ENCODE measurements at places on chromosomes 16 and 17.
A peak's percentile ranks its signal among the peaks of the same experiment; 100 is the strongest.

GRCh38 chr16:48109475-48109874 lies 46.3 kb downstream of the ABCC12 start:
- DNase-seq: no peak

GRCh38 chr16:70467113-70467512 lies 12.7 kb downstream of the FCSK start:
- no peak for DNase-seq

GRCh38 chr17:47119746-47120520 lies 69.2 kb downstream of the CDC27 start:
- DNase-seq: no peak

DNA sequence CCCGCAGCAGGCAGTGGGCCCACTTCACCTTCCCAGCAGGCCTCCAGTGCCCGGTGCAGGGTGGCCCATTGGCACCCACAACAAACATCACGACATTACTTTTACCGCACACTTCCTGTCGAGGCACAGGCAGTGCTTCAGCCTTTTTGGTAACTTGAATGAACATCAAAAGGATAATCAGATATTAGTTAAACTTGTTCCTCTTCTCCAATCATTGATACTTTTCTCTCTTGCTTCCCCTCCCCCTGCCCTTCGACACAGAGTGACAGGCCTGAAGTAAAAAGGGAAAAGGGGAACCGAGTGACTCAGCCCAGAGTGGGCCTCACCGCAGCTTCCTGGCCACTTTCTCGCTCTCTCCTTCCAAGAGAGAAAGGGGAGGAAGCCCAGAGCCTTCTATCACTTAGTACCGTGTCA lies 507.0 kb downstream of the MAF start:
- peak; percentile 12 for DNase-seq

DNA sequence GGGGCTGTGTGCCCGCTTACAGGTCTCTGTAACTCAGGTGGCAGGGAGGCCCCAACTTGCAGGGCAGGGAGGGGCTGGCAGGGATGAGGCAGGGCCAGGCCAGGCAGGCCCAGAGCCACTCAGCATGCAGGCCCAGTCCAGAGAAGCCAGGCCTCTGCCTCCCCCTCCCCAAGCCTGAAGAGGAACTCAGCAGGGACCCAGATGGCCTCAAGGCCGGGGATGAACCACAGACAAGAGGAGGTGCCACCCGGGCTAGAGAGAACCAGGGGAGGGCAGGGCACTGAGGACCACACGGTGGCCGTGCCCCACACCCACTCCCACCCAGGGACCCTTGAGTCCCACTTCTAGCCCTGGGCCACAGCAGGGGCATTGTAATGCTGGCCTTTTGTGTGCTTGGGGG lies 29.8 kb upstream of the EIF1 start:
- no peak for DNase-seq

- no peak for DNase-seq
Measured at GRCh38 chr17:15236281-15237105, 28.6 kb downstream of the PMP22 start.

GRCh38 chr16:9012848-9013507 lies 49.3 kb upstream of the USP7 start:
- no peak for DNase-seq

DNA sequence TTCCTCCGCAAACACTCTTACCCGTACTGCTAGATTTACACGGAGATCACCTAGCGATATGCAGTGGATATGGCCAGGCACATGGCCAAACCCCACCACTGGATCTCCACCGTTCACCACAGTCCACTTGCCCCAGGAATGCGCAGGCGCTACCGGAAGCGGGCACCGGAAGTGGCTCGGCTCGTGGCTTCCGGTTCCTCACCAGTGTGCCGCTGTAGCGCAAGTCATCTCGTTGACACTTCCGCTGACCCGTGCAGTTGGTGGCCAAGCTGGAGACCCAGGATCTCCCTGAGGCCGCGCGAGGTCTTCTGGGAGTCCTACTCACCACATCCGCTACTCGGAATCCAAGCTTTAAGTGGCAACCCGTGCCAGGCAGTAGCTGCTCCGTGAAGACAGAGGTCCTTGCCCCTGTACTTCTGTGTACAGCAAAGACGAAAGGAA lies 11.5 kb downstream of the ZNF597 start:
- DNase-seq: peak; percentile 16

GRCh38 chr17:75487351-75488070 lies 27.8 kb downstream of the CASKIN2 start:
- DNase-seq: peak; percentile 25

- no peak for DNase-seq
Measured at GRCh38 chr17:64051153-64051552, 30.7 kb upstream of the ICAM2 start.

DNA sequence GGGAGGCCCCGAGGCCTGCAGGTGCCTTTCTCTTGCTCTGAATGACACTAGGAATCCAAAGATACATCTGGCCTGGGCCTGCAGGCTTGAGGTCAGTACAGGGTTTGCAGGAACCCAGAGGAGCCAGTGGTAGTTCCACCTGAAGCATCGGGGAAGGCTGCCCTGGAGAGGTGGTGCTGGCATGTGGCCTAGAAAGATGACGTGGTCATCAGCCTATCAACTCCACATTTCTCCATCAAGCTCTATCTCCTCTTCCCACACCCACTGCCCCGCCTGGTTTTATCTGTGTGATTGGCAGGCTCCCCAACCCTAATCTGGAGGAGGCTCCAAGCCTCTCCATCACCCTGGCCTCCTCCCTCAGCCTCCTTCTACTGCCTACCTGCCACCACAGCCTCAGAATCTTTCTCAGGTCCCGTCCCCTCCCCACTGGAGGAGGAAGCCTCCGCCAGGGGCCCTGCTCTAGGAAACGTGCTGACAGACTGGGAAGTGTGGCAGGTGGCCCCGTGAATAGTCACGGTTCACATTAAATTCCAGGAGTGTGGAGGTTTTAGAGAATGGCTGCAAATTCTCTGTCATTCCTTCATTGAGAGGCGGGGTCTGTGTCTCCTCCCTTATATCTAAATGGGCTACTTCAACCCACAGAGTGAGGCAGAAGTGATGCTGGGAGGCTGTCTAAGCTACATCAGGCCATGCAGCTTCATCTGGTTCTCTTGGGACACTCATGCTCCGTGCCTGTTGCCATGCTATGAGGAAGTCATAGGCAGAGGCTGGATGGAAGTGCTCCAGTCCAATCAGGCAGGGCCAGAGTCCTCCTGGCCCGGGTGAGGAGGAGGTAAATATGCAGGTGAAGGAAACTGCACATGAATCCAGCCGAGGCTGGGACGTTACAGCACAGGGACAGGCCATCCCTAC lies 11.4 kb upstream of the MAP2K3 start:
- DNase-seq: no peak

GRCh38 chr17:49223517-49224197 lies 6.9 kb downstream of the PHOSPHO1 start:
- peak; percentile 49 for DNase-seq

- DNase-seq: no peak
Measured at GRCh38 chr17:44222112-44222869, 2.8 kb upstream of the UBTF start.

- DNase-seq: no peak
Measured at GRCh38 chr17:80883831-80884735, 107.6 kb upstream of the CHMP6 start.

GRCh38 chr16:30023586-30023985 lies 588 bp downstream of the C16orf92 start:
- no peak for DNase-seq

- no peak for DNase-seq
Measured at GRCh38 chr17:81550830-81551457, 1.2 kb downstream of the FAAP100 start.

DNA sequence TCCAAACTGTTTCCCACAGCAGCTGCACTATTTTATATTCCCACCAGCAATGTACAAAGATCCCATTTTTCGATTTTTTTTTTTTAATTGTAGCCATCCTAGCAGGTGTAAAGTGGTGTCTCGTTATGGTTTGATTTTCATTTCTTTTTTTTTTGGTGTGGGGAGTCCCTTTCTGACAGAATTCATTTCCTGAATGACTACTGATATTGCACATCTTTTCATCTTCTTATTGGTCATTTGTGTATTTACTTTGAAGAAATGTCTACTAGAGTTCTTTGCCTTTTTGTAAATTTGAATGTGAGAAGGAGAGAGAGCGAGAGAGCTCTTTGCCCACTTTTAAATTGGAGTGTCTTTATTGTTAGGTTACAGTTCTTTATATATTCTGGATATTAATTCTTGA lies 14.0 kb downstream of the CYB5B start:
- DNase-seq: no peak

GRCh38 chr16:88541831-88542616 lies 28.2 kb upstream of the ZC3H18 start:
- no peak for DNase-seq

- no peak for DNase-seq
Measured at GRCh38 chr16:19450186-19450585, 32.5 kb downstream of the TMC5 start.

GRCh38 chr17:80394629-80395216 lies 20.2 kb upstream of the ENDOV start:
- DNase-seq: no peak

- DNase-seq: no peak
Measured at GRCh38 chr17:81577278-81578000, 25.3 kb upstream of the FAAP100 start.

GRCh38 chr16:5069854-5070253 lies 1.8 kb upstream of the ALG1 start:
- DNase-seq: no peak

GRCh38 chr16:49632795-49633184 lies 223.1 kb downstream of the ZNF423 start:
- DNase-seq: no peak

DNA sequence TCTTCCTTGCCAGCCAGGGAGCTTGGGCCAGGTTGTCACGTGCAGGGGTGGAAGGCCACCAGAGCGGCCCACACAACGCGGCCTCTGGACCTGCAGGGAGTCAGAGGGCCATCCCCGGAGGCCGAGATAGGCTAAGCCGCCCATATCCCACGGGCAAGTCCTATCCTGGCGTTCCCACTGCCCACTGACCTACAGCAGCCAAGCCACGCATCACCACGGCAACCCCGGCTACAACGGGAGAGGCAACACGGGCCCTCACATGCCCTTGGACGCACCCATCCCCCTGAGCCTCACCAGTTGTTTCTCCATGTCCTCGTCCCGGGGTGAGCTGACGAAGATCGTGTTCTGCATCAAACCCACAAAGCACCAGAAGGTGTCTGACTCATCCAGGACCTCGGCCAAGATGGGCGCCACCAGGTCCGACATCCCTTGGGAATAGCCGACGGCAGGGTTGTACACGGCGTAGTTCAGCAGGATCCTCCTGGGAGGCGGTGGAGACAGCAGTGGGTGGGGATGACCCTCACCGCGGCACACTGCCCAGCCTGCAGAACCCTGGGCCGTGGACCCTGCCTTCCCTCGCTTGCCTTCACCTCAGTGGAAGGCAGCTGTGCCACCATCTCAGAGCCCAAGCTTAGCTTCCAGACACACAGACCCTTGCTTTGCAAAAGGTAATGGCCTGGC lies 88.2 kb downstream of the TBC1D16 start:
- DNase-seq: no peak

DNA sequence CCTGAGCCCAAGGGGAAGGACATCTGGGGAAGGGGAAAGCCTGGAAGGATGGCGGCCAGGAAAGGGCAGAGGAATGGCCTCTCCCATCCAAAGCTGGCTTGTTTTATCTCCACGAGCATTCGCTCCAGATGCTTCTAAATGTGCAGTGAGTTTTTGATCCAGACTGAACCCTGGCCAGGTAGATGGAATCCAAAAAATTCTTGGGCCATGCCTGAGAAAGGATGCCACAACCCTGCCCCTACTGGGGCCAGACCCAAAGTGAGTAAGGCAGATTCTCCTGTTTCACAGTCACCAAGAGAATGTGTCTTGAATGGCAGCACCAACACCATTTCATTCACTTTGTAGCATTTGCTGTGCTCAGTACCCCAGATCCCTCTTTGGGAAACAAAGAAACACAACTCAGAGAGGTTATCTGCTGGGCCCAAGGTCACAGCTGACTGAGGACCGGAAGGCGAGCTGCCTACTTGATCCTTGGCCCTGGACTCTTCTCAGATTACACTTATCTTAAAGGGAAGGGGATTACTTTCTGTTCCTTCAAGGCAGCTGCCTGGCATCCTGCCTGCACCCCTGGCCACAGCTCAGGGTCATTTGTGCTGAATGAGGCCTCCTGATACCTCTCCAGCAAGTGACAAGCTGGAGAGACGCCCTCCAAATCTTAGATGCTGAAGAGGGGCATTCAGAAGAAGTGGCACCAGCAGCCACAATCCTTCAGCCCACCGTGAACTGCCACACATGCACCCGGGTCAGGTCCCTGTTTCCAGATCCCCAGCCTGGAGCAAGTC lies 3.6 kb downstream of the LRRC75A start:
- no peak for DNase-seq

DNA sequence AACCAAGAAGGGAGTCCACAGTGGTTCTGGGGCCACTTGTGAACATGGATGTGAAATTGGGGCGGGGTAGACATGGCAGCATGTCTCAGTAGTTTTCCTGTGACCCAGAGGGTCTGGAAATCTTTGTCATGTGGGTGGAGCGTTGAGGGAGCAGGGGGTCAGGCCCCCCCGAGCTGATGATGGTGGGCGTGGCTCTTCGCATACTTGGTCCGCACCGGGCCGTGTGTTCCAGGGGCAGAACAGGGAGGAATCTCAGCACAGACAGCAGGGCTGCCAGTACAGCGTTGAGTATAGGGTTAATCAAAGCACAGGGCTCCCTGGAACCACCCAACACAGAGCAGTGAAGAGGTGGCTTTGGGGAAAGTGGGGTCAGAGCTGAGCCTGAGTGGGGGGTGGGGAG lies 267.5 kb downstream of the SEC14L1 start:
- no peak for DNase-seq

DNA sequence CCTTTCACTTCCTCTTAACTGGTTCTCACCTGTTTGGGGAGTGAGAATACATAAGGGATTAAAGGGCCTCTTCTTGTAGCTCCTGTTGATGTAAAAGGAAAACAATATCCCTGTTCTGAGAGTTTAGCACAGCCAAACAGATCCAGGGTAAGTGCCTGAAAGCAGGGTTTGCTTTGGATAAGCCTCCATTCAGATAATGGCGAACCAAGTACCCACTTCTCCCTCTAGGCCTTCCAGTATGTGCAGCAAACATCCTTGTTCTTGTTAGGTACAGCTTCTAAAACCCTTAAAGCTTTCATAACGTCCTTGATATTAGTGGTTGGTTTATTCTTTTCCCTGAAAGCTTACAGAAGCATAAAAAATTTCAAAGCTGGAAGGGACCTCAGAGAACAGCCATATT lies 130.6 kb upstream of the DNAH9 start:
- DNase-seq: no peak

- no peak for DNase-seq
Measured at GRCh38 chr17:37025847-37026530, 77.2 kb downstream of the AATF start.

- no peak for DNase-seq
Measured at GRCh38 chr16:87314990-87315420, 2.2 kb downstream of the C16orf95 start.

DNA sequence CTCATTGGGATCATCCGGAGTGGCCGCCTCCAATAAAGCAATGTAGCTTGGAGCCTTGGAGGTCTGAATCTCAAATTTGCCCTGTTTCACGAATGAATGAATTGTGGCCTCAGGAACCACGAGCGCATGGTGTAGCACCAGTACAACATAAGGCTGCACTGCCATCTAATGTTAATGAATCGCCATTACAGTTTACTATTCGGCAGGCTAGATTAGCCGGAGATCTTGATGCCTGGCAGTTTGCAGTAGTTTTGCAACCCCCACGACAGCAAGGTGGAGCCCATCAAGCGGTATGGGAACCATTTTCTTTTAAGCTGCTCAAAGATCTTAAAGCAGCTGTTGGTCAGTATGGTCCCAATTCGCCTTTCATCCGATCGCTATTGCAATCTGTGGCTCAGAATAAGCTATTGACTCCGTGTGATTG lies 18.8 kb downstream of the ALOX15B start:
- no peak for DNase-seq
